Stimulated activated CD8-positive, alpha-beta memory T cell treated with anti-CD3 and anti-CD28 coated beads, Interleukin-2, amount 100 ng/mL, for 48 hours (primary cell): ENCODE measurements at places on chromosomes 12 and 14.

DNA sequence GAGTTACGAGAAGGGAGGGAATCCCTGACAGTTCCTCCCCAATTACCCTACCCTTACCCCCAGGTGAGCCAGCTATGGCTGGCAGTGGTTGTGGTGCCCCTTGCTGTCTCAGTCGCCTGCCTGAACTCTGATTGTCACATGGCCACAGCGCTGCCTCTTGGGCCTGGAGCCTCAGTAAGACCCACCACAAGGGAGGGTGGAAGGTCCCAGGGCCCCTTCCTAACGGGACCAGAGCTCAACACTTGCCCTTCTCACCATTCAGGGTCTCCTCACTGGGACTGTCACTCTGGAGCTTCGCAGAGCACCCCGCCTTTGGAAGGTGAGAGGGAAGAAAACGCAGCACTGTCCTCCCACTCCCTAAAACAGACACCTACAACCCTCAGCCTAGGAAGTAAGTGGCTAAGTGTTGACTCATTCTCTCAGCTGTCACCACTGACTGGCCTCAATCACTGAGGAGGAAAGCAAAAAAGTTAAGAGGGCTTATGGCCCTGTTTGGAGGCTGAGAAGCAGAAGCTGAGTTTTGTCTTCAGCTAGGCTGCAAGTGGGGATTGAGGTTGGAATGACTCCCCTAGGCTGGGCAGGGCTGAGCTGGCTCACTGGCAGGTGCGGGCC lies 1.0 kb downstream of the TMEM253 start:
- DNase-seq = no peak

DNA sequence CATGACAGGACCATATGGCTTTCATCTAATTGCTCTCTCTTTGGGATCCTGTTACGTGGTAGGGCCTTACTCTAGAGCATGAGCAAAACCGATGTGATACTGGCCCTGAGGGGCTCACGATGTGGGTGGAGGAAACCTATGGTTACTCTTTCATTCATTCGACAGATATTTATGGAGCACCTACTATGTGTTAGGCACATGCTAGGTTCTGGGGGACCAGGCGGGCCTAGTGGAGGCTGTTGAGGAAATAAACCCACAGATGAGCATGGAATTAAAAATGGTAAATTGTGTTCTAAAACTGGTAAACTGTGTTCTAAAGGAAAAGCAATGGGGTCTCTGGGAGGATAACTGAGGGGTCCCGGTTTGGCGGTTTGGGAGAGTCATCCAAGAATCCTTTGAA lies 14.8 kb downstream of the SH2B3 start:
- no peak for DNase-seq

DNA sequence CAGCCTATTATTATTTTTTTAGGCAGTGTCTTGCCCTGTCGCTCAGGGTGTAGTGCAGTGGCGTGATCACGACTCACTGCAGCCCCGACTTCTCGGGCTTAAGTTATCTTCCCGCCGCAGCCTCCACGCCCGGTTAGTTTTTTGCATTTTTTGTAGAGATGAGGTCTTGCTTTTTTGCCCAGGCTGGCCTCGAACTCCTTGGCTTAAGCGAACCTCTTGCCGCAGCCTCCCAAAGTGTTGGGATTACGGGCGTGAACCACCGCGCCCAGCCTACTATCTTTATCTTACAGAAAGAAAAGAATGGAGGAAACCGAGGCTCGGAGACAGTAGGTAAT lies 507 bp upstream of the PTPN11 start:
- no peak for DNase-seq

GRCh38 chr14:104105822-104106470 lies 20.4 kb downstream of the ASPG start:
- no peak for DNase-seq

DNA sequence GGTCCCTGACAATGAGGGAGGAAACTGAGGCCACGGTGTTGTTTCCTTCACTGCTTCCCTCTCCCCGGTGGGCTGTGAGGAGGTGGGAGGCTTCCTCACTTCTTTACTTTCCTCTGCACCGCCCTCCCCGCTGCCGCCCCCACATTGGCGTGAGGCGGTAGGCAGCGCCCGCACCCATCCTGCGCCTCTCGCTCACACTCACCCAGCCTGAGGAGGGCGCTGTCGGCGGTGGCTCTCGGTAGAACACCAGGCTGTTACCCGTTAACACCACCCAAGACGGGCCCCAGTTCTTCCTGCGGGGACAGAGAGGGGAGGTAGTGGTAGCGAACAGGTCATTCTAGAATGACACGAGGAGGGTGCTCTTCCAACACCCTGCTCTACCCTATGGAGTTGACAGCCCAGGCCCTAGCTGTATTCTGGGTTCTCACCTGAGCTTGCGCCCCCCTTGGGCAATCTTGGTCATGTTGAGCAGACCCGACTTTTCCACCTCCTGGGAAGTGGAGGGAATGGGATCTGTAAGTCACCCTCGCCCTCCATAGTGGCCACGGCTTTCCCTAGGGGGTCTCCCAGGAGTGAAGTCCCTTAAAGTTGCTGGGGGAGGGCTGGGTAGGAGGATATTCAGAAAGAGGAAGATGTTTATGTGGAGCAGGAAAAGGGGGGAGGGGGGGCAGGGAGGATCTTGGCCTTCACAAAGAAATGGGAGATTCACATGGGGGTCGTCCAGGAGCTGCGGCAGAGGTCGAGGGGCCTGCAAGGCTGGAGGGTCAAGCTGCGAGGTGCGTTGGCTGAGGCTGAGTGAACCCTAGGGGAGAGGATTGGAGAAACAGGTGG lies 3.3 kb downstream of the ARHGAP9 start:
- DNase-seq = peak; percentile 72

GRCh38 chr12:39835517-39836489 lies 216.2 kb upstream of the ABCD2 start:
- no peak for DNase-seq

DNA sequence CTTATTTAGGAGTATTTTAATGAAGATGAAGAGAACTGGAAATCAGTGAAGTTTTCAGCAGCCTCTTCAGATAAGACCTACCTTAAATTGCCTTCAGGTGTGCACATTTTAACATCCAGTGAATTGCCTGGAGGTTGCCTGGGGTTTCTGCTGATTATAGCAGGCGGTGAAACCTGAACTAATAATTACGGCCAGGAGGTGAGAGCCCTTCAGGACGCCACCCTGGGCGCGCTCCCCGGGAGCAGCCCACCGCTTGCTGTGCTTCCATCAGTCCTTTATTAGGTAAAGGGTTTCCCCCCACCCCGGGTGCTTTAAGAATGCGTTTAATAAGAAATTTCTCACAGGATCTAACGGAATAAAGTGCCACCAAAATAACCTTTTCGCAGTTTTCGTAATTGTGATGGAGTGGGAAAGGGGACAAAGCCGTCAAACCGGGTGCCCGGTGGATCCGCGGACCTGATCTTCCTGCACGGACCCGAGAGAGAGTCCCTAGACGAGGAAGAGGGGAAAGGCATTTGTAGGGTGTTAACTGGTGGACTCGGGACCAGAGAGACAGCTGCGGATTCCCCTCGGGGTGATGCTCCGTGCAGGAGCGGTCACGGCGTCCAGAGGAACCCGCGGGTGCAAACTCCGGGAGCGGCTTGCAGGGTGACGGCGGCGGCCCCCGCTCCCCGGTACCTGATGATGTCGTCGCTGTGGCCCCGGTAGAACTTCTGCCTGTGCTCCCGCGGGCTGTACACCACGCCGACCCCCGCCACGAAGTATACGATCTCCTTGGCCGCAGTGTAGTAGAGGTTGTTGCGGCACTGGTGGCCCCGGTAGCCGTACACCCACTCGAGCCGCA lies 902 bp downstream of the EML5 start:
- peak; percentile 9 for DNase-seq

GRCh38 chr12:4809449-4810218 lies 89.4 kb downstream of the GALNT8 start:
- no peak for DNase-seq

GRCh38 chr14:99360774-99361595 lies 89.0 kb upstream of the BCL11B start:
- DNase-seq = no peak

DNA sequence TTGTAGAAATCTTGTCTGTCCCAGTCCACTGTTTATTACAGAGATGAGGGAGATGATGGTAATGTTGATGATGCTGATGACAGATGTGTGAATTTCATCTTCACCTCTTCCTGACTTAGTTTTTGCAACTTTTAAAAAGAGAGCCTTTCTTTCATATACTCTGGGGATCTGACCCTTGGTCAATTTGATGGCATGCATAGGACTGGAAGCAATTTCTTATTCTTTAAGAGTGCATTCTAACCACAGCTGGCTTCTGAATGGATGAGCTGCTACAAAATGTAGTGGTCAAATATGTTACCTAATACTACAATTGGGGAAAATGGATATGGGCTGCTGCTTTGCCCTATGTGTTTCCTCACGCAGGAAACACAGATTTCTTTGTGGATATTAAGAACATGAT lies 80.8 kb downstream of the MYRFL start:
- no peak for DNase-seq

DNA sequence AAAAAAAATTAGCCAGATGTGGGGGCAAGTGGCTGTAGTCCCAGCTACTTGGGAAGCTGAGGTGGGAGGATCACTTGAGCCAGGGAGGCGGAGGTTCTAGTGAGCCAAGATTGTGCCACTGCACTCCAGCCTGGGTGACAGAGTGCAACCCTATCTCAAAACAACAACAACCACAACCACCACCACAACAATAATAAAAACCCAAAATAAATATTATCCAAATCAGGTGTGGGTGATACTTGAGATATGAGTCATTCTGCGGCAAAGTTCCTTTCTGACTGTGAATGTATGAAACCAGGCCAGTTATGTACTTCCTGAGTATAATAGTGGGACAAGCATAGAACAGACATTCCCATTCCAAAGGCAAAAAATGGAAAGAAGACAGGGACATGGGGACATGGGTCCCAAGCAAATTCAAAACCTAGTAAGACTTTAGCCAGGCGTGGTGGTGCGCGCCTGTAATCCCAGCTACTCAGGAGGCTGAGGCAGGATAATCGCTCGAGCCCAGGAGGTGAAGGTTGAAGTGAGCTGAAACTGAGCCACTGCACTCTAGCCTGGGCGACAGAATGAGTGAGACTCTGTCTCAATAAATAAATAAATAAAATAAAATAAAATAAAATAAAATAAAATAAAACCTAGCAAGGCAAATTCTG lies 9.7 kb upstream of the ERC1 start:
- DNase-seq = no peak

DNA sequence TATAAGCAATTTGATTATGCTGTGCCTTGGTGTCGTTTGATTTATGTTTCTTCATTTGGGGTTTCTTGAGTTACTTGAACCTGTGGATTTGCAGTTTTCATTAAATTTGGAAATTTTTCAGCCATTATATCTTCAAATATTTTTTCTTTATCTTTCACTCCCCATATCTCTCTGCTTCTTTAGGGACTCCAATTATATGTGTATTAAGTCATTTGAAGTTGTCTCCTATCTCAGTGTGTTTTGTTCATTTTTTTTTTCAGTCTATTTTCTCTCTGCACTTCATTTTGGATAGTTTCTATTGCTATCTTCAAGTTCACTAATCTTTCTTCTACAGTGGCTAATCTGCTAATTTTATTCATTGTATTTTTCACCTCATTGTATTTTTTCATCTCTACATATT lies 29.4 kb upstream of the RTRAF start:
- no peak for DNase-seq

DNA sequence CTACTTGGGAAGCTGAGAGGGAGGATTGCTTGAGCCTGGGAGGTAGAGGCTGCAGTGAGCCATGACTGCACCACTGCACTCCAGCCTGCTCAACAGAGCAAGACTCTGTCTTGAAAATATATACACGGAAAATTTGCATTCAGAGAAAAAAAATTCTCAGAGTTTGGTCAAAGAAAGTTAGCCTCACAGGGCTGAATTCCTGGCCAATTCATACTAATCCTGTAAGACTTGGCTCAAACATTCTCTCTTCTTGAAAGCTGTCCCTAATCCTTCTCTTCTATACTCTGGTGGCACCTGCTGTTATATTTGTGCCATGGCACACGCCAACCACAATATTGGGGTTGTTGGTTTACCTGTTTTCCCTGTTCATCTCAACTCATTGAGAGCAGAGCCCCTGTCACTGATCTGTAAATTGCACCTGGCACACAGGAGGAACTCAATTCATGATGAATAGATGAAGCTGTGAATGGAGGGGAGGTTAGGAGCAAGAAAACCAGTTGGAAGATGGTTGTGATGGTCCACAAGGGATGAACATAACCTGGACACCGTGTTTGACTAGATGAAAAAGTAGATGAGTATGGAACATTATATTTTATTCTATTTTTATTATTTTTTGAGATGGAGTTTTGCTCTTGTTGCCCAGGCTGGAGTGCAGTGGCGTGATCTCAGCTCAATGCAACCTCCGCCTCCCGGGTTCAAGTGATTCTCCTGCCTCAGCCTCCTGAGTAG lies 36.8 kb upstream of the SPTSSA start:
- no peak for DNase-seq

DNA sequence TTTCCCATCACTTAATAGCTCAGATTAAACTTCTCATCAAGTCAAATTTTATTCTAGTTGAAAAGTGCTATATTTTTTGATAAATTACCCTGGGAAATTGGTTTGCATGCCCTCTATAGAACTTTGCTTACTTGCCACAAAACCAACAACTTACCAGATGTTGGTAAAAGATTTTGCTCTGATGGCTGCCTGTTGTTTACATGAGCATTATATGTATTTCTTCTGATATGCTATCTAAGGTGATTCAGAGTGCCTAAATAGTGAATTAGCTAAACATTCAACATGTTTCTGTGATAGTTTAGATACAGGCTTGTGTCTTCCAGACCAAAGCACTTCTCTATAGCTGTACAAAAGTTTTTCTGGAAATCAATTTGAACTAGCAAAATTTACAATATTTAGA lies 51.0 kb downstream of the PPM1A start:
- DNase-seq = no peak

DNA sequence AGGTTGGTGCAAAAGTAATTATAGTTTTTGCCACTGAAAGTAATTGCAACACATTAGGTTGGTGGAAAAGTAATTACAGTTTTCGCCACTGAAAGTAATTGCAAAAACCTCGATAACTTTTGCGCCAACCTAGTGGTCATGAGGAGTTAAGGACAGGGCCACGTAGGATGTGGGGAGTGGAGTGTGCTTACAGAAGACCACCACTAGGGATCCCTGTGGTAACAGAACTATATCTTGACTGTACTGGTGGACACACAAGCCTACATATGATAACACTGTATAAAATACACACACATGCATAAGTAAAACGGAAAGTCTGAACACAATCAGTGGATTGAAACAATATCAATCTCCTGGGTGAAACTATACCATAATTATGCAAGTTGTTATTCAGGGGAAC lies 187.4 kb upstream of the ABCD2 start:
- DNase-seq = no peak

DNA sequence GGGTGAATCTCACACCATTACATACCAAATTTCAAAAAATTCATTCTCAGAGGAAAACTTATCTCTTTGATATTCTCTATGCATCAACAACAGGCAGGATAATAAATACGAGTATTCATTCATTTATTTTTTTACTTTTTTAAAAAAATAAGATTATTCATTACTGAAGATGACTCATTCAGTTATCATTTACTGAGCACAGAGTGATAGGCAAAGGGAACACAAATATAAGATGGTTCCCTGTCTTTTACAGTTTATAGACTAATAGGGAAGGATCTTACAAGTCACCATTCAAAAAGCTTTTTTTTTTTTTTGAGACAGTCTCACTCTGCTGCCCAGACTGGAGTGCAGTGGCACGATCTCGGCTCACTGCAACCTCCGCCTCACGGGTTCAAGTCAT lies 5.0 kb upstream of the PABPN1 start:
- DNase-seq = no peak
